CD4-positive, alpha-beta memory T cell (primary cell): ENCODE measurements at places on chromosomes 16 and 17.

DNA sequence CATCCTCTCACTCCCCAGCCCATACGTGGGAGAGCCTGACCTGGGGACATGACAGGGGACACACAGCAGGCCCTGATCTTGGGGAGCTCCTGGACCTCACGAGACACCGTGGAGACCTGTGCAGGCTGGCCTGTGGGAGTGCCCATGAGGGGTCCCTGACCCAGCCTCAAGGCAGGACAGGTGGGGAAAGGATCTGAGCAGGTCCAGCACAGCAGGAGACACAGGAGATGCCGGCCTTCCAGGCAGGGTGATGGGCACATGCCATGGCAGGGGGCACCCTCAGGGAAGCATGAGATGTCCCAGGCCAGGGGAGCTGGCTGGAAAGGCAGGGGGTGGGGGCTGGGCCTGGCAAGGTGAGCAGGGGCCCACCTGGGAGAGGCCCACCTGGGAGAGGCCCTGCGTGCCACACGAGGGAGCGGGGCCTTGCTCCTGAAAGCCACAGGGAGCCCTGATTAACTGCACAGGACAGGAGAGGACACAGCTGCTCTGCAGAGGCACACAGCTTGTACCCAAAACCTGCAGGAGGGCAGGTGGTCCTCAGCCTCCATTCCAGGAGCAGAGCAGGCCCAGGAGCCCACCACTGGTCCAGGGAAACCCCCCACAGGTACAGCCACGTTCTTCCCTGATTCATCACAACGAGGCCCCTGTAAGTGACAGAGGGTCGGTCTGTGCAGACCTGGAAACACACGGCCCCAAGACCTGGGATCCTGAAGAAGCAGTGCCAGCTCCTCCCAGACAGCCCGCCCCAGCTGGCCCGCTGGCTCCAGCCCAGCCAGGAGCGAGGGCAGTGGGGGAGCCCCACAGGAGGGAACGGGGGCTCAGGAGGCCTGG, 26.6 kb upstream of the KRT17 start:
- no peak for DNase-seq

DNA sequence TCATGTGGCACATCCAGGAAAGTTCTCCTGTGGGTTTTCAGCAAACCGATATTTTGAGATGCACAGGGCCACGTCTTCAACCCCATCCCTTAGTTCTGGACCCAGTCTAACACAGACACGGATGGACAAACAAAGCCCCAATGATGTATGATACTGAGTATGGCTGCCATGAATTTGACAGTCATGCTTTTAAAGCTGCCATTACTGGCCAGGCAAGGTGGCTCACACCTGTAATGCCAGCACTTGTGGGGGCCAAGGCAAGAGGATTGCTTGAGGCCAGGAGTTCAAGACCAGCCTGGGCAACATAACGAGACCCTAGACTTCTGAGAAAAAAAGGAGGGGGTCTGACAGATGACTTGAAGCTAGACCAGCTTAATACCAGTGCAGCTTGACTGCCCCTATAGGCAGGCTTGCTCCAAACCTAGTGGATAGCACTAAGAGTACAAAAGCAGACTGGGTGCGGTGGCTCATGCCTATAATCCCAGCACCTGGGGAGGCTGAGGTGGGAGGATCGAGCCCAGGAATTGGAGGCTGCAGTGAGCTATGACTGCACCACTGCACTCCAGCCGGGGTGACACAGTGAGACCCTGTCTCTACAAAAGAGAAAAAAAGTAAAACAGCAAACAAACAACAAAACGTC, 10.8 kb upstream of the ZNF629 start:
- no peak for DNase-seq

GRCh38 chr17:42554250-42555121, 1.8 kb downstream of the HSD17B1 start:
- DNase-seq, result peak; percentile 78

DNA sequence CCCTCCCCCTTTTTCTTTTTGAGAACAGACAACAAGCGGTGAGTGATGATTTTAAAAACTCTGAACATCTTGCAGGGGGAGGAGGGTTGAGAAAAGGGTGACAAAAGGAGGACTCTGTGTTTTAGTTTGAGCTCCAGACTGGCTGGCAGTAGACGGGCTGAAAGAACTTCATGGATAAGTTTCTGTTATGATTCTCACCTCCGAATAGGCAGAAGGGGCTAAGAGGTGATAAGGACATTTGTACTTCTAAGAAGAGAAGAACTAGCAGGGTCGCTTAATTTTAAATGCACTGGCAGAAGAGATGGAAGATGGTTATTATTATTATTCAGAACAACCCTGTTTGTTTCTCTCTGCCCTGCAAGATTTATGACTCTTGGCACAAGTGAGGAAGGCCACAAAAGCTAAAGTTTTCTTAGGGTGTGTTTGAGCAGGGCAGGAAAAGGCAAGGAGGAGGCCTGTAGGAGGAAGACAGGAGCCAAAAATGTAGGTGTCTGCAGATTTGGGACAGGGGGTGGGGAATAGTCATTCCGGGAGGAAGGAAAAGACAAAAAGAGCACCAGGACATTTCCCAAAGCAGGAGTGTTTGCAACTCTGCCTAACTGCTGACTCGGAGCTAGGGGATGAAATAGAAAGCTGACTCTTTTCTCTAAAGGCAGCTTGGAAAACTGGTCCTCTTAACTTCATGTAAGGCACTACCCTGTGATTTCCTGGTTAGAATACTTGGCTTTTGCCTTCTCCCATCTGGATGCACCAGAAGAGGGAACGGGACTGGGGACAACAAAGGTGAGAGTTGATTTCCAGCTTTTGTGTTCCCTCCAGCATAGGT, 11.9 kb upstream of the HOXB2 start:
- DNase-seq, result no peak

GRCh38 chr17:76791053-76791980, 53.4 kb downstream of the MFSD11 start:
- DNase-seq, result peak; percentile 28

DNA sequence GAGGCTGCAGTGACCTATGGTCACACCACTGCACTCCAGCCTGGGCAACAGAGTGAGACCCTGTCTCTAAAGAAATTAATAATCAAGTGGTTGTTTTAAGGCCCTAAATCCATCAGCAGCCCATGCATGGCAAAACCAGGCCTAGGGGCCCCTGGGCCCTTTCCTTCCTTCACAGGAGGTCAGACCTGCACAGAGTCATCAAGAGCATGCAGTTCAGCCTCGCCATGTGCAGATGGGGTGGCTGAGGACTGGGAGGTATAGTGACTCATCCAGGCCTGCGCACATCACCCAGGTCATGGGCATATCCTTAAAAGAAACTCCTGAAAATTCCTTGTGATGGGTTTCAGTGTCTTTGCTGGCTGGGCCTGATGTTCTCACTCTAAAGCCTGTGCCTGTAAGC, 72.4 kb upstream of the AMZ2 start:
- DNase-seq, result no peak

- DNase-seq, result no peak
These were observed 70.3 kb upstream of the NOL11 start for GRCh38 chr17:67647482-67647881.

GRCh38 chr17:81519284-81520020, 6.9 kb upstream of the ACTG1 start:
- DNase-seq, result peak; percentile 71

DNA sequence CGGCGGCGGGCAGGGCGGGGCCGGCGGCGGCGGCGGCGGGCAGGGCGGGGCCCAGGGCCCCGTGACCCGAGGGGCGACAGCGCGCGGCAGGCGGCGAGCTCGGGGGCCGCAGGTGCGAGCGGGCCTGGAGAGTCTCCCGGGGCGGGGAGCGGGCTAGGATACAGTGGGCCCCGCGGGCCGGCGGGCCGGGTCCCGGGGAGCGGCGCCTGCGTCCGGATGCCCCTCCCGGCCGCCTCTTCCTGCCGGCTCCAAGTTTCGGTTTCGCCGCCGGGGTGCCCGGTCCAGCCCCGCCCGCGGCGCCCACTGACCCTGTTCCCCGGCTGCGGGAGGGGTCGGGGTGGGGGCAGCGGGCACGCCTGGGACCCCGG, at the start of gene RNF213:
Gene RNF213 (plus strand): TSS at position 62 of the 368 bp plus-strand sequence. CDS start 2,830 bp downstream, outside the sequence.
- DNase-seq, result peak; percentile 73

GRCh38 chr17:71024172-71024571, 854.8 kb downstream of the KCNJ2 start:
- no peak for DNase-seq

DNA sequence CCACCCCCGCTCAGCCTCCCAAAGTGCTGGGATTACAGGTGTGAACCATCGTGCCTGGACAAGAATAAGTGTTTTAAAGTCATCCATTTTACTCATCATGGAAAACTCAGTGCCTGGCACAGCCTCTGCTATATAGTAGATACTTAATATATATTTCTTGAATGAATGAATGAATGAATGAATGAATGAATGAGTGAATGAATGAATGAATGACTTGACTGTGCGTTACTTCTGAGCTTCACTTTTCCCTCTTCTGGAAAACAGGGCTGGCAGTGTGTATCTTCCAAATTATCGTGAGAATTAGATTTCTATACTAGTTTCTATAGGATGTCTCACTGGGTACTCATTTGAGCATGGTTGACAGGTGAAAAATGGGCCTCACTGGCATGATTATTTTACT, 307.3 kb upstream of the ERCC4 start:
- DNase-seq, result no peak
